ENCODE measurements at places on chromosomes 7 and 10.

GRCh38 chr7:144481833-144482232 lies 78.3 kb upstream of the NOBOX start:
- no peak for DNase-seq

GRCh38 chr10:49134327-49134726 lies 506 bp upstream of the FAM170B start:
- DNase-seq: no peak

- DNase-seq: no peak
Measured at GRCh38 chr10:125795128-125795527, 19.5 kb upstream of the MMP21 start.

- no peak for DNase-seq
Measured at GRCh38 chr10:17074541-17074847, 55.1 kb downstream of the CUBN start.

- DNase-seq: no peak
Measured at GRCh38 chr7:143049362-143049761, 2.8 kb upstream of the OR6V1 start.

DNA sequence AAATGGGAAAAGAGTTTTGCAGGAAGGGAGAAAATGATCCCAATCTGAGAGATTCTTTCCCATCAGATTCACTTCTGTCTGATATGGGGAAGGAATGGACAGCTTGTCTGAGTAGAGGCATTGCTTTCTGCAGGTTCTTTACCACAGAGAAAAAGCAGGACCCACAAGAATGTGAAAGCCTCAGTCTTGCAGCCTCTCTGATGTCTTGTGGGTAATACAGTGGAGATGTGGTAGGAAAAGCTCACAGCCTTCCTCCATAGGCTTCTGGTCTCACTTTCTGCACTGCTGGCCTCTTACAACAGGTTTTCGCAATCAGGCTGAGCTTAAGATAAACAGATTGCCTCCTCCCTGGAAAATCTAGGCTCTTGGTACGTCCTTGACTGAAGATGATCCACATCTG lies 551 bp downstream of the IFIT1 start:
- no peak for DNase-seq

DNA sequence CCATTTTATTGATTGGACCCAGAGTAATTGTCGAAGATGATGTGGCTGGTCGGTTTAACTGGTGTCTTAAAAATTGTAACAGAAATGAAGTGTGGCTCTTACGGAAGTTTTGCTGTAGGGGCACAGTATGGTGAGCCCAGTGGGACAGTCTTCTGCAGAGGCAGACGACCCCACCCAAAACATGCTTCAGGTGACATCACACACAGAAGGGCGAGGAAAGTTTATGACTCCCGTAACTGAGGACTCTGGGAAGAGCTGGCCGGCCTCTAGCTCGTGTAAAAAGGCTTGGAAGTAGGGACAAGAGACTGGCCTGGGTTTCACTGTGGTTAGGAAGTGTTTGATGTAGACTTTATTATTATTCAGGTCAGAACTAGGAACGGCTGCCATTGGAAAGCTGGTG lies 73.3 kb downstream of the HTR5A start:
- no peak for DNase-seq

- DNase-seq: no peak
Measured at GRCh38 chr10:1650542-1651269, 86.6 kb downstream of the ADARB2 start.

- DNase-seq: no peak
Measured at GRCh38 chr7:50333221-50333651, 28.7 kb downstream of the IKZF1 start.

- DNase-seq: no peak
Measured at GRCh38 chr7:74475987-74476350, 22.3 kb downstream of the GTF2IRD1 start.

All from stimulated activated CD8-positive, alpha-beta memory T cell treated with anti-CD3 and anti-CD28 coated beads, Interleukin-4, amount 100 ng/mL, for 1 hour (primary cell).